Sciatic nerve (tissue), 2 donors: ENCODE measurements at places on chromosomes 4 and X.

DNA sequence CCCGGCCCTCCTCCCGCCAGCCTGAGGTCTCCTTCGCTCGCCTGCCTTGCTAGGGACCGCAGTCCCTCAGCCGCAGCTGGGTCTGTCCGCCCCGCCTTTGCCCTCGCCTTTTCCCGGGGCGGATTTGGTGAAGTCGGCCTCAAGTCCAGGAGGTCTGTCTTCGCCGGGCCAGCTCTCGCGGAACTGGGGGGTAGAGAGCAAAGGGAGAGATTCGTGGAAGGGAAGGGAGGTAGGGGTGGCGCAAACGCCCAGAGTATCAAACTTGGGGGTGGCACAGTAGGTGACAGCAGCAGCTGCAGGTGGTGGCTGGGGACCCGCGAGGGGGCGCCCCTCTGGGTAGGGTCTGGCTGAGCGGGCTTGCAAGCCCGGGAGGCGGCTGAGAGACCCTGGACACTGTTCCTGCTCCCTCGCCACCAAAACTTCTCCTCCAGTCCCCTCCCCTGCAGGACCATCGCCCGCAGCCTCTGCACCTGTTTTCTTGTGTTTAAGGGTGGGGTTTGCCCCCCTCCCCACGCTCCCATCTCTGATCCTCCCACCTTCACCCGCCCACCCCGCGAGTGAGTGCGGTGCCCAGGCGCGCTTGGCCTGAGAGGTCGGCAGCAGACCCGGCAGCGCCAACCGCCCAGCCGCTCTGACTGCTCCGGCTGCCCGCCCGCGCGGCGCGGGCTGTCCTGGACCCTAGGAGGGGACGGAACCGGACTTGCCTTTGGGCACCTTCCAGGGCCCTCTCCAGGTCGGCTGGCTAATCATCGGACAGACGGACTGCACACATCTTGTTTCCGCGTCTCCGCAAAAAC is at the start of gene NPY2R:
Gene NPY2R (plus strand): TSS at position 379 of the 797 bp plus-strand sequence. CDS start 5,304 bp downstream, outside the sequence.
- DNase-seq: no peak

DNA sequence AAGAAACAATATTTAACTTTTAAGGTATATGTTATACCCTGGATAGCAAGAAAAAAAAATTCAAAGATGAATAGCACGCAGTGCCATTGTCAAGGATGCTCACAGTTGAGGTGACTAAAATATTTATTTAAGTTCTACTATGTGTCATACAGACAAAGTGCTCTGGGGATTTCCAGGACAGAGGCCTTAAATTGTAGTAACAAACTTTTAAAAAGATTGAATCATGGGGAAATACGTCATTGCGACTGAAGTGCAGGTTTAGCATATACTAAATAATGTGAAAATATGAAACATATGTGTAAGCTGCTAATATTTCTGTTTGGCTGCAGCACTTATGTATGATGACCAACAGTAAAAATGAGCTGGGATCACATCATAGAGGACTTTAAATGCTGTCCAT is 748.0 kb upstream of the PCDH7 start:
- DNase-seq: no peak

GRCh38 chr4:4480685-4481398 is 61.0 kb downstream of the STX18 start:
- no peak for DNase-seq

DNA sequence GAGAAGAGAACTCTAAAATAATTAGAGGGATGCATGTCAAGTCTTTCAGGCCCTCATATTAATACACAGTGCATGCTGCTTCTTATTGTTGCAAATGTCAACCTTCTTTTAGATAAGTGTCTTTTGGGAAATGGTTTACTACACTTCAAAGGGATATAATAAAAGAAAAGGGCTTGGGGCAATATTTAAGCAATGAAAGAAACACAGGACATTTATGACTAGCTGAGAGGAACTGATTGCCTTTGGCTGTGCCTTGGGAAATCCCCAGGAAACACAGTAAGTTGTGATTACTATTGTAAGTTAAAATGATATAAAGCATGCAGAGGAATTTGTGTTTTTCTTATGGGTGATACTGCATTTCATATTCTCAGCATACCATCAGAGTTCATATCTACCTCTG is 1036.2 kb upstream of the GRID2 start:
- DNase-seq: no peak

DNA sequence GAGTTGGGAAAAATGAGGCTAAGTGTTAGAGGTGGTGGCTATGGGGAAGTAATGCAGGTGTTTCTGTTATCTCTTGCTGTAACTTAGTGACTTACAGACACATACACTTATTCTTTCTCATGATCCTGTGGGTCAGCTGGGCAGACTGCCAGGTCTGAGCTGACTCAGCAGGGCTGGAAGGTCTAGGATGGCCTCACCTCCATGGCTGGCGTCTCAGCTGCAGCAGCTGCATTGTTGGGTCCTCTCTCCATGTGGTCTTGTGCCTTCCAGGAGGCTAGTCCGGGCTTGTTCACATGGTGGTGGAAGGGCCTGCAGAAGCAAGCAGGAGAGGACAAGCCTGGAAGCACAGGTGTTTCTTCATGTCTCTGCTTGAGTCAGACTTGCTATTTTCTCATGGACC is 172.7 kb downstream of the NHS start:
- DNase-seq: peak; percentile 69

GRCh38 chr4:7341491-7342222 is 93.1 kb downstream of the PSAPL1 start:
- DNase-seq: no peak

GRCh38 chrX:56068274-56068758 is 163.8 kb upstream of the KLF8 start:
- no peak for DNase-seq

DNA sequence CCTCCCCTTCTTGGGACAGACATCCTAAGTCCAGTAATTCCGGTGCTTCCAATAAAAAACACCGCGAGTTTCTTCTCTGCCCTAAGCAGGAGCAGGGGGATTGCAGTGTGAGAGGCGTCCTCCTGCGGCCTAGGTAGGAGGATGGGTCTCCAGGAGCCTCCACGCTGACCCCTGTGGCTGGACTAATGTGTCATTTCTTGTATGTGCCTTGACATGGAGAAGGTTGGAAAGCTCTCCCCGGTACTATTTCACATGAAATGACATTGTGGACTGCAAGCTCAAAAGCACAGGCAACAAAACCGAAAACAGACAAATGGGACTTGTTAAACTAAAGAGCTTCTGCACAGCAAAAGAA is 66.6 kb upstream of the ENPP6 start:
- no peak for DNase-seq

- DNase-seq: no peak
Measured at GRCh38 chrX:45264865-45265264, 64.2 kb upstream of the DIPK2B start.

- DNase-seq: no peak
Measured at GRCh38 chr4:171779301-171779700, 33.9 kb upstream of the GALNTL6 start.

DNA sequence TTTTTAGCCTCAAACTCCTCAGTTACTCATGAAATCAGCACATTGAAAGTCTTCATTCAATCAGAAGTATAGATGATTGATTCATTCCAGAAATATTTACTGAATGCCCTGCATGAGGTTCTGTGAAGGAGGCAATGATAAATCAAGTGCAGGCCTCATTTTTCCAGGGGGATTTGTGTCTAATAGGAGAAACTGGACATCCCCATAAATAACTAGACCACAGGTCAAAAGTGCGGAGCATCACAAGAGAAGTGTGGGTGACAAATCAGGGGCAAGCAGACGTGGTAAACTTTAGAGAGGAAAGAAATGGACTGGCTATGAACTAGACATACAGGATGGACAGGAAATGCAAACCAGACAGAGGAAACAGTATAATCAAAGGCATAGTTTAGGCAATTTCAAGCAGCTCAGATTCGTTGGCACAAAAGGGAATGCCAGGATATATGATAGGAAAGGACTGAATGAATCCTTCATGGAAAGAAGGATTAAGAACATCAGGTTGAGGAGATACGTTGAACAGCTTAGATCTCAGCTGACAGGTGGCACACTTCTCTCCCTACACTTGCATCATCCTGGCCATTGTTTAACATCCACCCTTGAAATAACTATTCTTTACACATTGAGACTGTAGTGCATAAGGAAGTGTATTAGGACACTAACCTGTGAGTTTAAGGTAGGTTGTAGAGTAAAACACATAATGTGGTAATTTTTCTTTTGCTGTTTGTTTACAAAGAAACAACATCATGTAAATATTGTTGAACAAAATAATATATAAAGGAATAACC is 69.6 kb upstream of the RASGEF1B start:
- no peak for DNase-seq

GRCh38 chrX:3295731-3296130 is 50.7 kb downstream of the MXRA5 start:
- DNase-seq: no peak

GRCh38 chrX:39577985-39578869 is 519.5 kb downstream of the BCOR start:
- DNase-seq: peak; percentile 64

- DNase-seq: peak; percentile 62
Measured at GRCh38 chrX:103329991-103330390, at the start of gene TCEAL7. Gene TCEAL7 (plus strand): TSS chrX:103330239. CDS start chrX:103331404, 1,165 bp downstream.

DNA sequence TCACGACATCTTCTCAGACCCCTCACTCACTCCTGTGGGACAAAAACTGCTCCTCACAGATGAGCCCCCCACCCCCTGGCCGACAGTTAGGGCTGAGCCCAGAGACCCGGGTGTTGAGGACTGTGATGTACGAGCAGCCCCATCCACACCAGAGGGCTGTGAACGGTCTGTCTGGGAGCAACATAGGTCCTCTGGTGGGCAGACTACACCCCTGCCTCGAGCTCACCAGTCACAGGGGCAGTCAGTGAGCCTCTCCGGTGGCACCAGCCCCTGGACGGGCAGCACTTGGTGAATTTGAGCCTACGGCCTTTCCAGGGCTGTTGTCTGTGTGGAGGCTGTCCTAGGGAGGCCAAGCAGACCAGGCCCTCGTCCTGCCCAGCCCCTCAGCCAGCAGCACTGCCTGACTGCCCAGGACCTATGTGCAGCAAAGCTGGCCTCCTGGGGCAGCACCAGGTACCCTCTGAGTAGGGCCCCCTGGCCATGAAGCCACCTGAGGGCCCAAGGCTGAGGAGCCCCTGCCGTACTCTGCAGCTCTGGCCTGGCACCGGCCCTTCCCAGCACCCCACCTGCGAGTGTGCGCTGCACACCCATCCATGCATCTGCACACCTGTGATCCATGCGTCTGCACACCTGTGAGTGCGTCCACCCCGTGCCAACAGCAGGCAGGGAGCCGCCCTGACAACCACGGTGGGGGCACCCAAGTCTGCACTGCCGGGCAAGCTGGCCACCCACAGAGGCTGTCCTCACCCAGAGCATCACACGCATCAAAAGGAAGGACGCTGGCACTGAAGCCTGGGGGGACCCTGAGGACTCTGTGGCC is 111.6 kb upstream of the NKX1-1 start:
- DNase-seq: no peak

DNA sequence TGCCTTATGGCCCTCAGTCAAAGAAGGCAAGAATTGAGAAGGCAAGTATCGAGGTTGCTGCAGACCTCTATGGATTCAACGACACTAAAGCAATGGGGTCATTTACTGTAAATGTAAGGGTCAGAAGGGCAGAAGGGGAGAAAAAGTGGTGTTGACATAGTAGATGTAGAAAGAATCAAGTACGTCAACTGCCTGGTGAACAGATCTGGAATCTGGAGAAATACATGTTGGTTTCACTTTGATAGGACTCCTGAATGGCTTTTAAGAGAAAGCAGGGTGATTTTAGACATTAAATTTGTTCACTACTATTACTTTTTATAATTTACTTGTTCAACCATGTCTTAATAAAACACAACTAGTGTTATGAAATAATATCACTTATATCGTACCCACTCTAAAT is 81.3 kb upstream of the FSTL5 start:
- DNase-seq: no peak

DNA sequence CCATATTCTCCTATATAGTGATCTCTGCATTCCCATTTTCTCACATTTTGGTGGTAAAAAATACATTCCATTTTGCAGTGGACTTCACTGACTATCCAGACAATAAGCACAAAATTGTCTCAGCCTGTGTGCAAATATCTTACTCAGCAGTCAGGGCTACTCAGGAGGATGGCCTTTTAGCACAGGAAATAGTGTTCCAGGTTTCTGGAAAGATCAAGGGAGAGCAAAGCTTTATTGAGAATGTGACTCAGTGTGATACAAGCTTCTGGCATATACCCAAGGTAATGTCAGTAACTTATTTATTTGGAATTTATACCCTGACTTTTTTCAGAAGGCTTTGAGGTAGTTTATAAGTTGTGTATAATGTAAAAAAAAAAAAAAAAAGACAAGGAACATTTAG is 233.4 kb downstream of the TEX13A start:
- DNase-seq: no peak

- DNase-seq: no peak
Measured at GRCh38 chr4:146104541-146104940, 71.0 kb upstream of the LSM6 start.

GRCh38 chr4:11730545-11730944 is 301.9 kb upstream of the HS3ST1 start:
- no peak for DNase-seq

DNA sequence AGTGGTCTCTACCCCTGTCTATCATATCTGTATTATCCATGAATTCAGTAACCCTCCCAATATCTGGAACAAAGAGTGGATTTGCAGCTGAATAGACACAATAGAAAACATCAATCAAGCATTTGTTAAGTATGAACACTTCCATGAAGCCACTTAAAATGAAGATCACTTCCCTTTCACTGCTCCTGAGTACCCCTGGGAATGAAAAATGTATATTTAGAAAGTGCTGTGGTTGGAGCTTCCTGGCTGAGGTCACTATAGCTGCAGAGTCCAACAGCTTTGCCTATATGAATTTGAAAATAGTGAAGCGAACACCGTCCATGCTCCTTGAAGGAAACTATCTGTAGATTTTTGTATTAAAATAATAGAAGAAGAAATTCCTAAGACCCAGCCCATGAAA is 227.0 kb downstream of the DTHD1 start:
- no peak for DNase-seq

GRCh38 chr4:90184560-90184959 is 57.4 kb downstream of the CCSER1 start:
- DNase-seq: no peak

- DNase-seq: no peak
Measured at GRCh38 chr4:2750719-2751605, 5.2 kb downstream of the TNIP2 start.

- DNase-seq: no peak
Measured at GRCh38 chr4:3461515-3462291, 1.4 kb upstream of the DOK7 start.

DNA sequence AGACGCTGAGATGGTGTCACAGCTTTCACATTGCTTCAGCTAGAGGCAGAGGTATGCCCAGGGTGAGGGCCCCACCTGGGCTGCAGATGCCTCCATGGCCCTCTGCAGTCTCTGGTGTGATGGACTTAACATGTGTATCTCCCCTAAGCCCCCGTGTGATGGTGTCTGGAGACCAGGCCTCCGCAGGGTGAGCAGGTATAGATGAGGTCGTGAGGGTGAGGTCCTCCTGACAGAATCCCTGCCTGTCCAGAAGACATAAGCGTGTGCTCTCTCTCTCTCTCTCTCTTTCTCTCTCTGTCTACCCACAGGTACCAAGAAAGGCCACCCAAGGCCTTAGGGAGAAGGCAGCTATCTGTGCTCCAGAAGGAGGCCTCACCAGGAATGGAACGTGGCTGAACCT is 50.9 kb downstream of the CPZ start:
- peak; percentile 28 for DNase-seq
